ENCODE measurements at places on chromosomes 3 and 15.

DNA sequence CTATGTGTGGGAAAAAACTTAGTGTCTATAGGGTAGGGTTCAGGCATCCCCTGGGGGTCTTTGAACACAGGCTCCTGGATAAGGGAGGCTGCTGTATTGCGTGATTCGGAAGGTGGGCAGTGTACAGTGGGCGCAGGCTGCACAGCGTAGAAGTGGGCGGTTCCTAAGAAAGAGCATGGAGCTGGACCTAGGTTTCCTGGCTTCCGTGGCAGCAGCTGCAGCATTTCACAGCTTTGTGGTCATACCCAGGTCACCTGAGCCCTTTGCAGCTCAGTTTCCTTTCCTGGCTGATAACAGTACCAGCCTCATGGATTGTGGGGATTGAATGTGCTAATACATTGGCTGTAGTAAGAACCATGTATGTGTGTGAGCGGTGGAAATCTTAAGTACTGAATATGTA is 22.2 kb downstream of the CFAP100 start:
- no peak for DNase-seq

DNA sequence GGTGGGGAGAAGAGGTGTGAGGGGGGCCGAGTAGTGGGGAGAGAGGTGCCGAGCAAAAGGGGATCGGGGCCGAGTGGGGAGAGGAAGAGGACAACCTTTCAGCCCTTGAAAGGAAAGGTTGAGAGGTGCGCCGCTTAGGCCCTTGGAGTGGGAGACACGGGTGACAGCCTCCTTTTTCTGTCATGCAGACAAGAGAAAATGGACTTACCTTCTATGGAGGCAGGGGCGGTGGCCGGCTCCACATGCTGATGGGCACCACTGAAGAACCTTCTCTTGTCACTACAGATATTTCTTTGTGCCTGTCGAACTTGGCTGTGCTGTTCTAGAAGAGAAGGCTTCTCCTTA is 421 bp downstream of the KLHL18 start:
- DNase-seq = peak; percentile 11

- DNase-seq = no peak
These were observed 2.1 kb downstream of the RFX7 start for GRCh38 chr15:56241374-56242105.

DNA sequence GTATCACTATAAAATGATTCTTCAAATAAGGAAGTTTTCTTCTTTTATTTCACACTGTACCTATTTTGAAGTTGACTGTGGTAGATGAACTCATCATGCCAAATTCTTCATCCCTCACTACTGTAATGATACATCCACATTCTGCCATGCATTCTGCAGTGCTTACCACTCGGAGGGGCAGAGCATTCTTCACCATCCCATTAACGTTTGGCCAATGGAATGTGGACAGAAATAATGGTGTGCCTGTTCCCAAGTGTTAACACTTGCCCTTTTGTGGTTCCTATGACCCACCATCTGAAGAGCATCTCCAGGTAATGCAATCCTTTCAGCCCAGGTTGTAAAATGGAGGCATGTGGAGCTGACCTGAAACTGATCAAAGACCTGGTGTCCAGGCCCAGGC is 18.6 kb downstream of the GOLIM4 start:
- no peak for DNase-seq

DNA sequence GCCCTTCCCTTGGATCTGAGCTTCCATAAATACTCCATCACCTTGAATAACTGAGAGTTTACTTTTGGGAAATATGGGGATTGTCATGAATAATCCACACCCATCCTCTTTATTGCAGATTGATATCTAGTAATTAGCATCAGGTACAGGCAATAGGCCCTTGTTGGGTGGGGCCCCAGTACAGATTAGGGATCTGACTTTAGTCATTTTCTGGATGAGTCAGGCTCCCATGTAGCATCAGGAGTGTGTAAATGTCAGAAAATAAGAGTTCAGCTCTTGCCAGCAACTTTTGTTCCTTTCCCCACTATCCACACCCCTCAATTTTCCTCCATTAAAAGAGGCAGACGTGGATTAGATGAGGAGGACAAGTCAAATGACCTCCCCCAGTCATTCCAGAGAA is 17.7 kb upstream of the SNRK start:
- no peak for DNase-seq

GRCh38 chr15:74725225-74725774 is at the start of gene CYP1A1:
Gene CYP1A1, minus strand, starts transcription at chr15:74725528. Its CDS starts 2,431 bp downstream, at chr15:74723097.
- DNase-seq = peak; percentile 31

DNA sequence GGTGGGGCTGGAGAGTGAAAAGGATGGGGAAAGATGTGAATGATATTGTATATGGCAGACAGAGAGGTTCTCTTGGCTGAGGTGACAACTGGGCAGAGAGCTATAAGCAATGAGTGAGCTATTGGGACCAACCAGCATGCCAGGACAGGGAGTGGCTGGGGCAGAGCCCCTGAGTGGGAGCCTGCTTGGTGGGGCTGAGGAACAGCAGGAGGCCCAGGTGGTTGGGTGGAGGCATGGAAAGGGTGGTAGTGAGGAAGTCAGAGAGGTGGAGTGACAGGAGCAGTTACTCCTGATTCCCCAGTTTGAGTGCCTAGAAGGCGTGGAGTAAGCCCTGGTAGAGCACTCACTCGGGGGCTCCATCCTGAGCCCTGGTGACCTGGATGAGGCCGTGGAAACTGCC is 15.5 kb upstream of the TNFAIP8L3 start:
- no peak for DNase-seq

DNA sequence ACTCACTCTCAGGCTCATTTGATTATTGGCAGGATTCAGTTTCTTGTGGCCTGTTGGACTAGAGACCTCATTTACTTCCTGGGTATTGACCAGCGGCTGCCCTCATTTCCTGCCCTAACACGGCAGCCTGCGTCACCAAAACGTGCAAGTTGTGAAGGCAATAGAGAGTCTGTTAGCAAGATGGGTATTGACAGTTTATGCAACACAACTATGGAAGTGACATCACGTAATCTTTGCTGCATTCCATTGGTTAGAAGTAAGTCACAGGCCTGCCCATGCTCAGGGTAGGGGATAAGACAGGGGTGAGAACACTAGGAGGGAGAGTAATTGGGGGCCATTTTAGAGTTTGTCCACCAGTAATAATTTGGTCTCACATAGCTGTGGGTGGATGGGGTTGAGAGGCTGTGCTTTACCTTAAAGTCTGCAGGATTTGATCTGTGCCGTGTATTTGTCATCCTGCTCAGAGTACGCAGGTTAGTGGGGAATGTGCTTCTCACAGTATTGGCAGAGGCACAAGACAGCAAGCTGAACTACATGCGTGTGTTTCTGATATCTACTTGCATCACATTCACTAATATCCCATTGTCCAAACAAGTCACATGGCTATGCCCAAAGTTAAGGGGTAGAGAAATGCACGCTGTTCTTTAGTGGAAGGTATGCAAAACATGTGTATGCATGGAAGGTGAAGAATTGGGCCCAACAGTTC is 83.3 kb downstream of the EDEM1 start:
- DNase-seq = no peak

DNA sequence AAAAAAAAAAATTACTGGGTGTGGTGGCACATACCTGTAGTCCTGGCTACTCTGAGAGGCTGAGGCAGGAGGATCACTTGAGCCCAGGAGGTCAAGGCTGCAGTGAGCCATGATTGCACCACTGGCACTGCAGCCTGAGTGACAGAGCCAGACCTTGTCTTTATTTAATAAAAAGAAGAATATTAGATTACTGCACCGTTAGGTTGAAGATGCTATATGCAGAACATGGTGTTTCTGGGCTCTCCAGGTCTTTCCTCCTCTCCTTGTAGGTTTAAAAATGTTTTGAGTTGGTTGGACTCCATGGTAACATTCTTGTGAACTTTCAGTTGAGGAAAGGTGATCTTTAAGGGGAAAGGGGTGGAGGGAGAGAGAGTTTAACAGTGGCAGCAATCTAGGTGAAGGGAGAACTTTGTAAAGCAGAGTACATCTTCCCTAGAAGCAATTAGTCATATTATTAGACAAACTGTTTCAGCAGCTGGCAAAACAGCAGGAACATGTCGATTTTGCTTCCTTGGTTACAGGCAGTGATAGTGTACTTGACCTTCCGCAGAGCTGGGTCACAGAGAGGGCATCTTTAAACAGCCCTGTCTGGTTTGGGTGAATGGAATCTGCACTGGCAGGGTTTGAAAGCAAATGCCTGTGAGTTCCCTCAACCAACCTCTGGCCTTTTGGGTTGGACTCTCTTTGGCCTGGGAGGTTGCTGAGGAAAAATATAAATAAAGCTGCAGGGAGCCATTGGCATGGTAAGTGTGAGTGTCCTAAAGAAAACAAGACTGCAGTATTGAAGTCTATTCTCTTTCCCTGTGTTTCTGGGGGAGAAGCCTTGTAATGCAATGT is 42.8 kb downstream of the NR2C2 start:
- no peak for DNase-seq

DNA sequence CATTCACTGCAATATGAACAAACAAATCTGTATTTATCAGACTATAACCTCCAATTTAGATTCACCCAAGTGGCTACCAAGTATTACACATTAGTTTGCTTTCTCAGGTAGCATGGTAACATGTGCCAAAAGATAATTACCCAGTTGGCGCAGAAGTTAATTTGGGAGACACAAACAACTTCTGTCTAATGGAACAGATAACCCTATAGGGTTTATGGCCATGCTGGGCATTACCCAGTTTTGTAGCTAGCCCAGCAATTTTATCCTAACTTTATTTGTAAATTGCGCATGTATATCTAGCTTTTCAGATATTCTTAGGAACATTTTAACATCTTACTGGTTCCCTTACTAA is 780 bp downstream of the RPL22L1 start:
- DNase-seq = no peak

DNA sequence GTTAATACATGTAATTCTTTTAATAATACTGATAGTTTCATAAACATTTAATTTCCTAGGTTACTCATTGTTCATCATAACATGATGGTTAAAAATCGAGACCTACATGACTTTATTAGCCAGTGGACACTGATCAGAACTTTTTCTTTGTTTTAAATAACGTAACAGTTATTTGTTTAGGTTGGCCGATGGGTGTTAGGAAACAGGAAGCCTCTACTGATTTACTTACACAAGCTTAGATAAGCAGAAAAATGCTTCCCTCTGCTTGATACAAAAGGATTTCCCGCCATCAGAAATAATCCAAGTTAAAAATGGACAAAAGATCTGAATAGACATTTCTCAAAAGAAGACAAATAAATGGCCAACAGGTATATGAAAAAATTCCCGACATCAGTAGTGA is 16.6 kb upstream of the APH1B start:
- DNase-seq = no peak

DNA sequence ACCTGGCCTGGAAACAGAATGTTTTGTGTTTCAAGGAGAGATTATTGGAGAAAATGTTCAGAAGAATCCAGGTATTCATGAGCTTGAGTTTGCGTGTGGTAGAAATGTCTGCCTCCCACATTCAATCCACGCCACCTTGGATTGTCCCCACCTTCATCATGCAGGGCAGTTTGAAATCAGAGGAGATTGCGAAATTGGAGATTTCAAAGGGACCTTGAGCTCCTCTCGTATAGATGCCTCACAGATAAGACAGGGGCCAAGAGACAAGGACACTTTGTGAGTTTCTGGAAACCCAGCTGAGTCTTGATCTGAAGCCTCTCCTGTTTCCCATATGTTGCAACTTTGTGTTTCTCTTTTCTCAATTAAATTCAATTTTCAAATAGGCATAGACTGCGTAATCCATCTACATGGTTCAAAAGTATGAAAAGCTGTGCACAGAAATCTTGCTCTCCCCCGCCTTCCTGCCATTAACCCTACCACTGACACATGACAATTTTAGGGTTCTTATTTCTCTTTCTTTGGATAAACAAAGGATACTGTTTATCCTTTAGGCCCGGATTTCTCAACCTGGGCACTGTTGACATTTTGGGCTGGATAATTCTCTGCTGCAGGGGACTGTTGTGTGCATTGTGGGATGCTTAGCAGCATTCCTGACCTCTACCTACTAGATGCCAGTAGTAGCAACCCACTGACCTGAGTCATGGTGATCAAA is 53.8 kb downstream of the CMTM8 start:
- DNase-seq = no peak
